ENCODE measurements at places on chromosomes 6 and 20.

GRCh38 chr20:64142590-64142989 lies 21.7 kb upstream of the MYT1 start:
- peak; percentile 13 for DNase-seq

DNA sequence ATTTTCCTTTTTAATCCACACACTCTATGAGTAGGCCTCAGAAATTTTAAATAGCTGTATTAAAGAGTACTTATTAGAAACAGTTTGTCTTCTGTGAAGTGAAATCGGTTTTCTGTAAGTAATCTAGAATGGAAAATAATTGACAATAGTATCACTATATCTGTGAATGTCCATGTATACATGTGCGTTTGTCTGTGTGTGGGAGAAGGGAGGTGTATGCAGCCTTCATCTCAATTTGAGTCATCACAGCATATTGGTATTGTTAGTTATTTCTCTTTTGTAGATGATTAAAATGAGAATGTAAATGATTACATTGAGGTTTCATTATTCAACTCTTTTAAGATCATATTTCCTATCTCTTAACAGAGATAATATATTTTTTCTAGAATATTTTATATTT lies 206.0 kb downstream of the EYS start:
- DNase-seq = no peak

- no peak for DNase-seq
Observed at GRCh38 chr20:56519551-56519950, 5.0 kb upstream of the FAM209A start.

GRCh38 chr6:143677891-143678791 lies at the start of gene PHACTR2:
Gene PHACTR2, plus strand, starts transcription at chr6:143677965. Its CDS starts 199 bp downstream, at chr6:143678164.
- DNase-seq = peak; percentile 78

DNA sequence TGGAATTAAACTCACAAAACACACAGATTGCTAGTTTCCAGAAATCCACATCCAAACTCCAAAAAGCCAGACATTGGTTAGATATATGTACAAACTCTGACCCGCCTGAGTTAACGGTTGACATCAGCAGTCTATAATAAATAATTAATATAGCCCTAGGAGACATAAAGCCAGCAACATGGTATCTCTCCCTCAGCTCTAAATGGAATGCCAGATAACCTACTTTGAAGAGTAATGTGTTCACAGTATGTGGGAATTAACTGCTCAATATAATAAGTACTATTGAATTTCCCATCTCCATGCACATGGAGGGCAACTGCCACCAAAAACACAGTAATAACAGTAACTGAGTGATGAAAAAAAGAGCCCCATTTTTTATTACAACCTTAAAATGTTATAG lies 383.2 kb downstream of the CD83 start:
- no peak for DNase-seq

- no peak for DNase-seq
Observed at GRCh38 chr20:38804682-38805501, 605 bp upstream of the PPP1R16B start.

GRCh38 chr20:59392736-59393135 lies 92.3 kb downstream of the EDN3 start:
- no peak for DNase-seq

GRCh38 chr20:57004416-57004815 lies 262.0 kb downstream of the BMP7 start:
- no peak for DNase-seq

DNA sequence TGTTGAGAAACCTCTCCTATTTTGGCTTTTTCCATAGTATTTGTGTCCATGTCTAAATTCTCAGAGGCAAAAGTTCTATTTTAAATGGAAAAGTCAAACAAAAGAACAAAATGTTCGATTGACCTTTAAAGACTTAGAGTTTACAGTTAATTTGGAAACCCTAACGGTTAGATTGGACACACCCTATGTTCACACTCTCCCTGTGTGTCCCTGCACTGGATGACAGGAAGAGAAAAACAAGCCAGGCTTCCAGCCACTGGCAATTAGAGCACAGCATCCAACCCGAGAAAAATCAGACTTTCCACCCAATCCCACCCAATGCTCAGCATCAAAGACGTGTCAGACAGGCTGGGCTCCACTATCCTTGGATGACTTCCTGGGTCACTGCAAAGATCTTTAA lies 241.3 kb downstream of the TBXT start:
- DNase-seq = no peak

DNA sequence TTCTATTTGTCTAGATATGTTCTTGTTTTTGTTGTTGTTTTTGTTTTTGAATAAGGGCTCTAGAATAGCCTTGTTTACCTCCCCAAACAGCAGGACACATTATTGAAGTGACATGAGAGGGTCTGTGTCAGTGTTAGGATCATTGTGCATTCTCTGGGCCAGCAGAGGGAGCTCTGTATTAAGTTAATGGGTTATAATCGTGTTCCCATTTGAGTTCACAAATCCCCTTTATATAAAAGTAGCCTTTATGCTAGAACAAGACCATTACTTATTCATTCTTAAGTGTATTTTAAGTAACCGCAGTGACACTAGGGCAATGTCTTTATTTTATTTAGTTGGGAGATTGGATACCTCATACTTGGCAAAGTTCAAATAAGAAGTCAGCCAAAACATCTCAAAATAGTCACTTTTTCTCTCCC lies 44.8 kb downstream of the STK4 start:
- DNase-seq = peak; percentile 72

DNA sequence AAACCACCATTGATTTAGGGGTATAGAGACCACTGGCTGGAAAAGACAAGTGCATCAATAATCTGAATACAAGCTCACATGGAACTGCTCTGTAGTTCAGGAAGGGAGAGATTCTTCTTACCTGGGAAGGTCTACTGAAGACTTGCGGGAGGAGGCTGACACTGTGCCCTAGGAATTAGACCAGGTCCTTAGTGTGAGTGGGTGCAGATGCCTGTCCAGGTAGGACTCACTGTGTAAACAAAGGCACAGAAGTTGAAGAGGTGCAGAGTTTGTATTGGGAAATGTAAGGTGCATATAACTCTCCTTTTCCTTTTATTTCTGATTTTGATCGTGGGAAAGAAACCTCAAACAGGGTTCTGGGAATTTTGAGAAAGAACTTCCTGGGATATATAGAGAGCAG lies 66.8 kb downstream of the DAAM2 start:
- DNase-seq = no peak

DNA sequence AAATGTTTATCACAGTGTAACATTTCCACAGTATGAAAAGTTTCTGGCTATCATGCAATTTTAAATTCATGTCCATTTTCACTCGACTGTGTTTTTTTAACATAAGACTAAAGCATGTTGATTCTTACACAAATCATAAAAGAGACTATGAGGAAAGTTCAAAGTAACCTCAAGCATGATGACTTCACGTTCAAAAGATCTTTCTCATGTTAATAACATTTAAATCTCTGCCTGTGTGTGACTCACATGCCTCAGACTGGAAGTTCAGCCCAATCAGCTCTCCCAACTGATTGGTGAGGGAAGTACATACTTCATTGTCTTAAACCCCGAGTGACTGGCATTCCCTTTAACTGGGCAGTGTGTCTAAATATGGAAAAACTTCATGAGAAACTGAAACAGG lies 37.4 kb downstream of the ATXN1 start:
- peak; percentile 99 for DNase-seq

DNA sequence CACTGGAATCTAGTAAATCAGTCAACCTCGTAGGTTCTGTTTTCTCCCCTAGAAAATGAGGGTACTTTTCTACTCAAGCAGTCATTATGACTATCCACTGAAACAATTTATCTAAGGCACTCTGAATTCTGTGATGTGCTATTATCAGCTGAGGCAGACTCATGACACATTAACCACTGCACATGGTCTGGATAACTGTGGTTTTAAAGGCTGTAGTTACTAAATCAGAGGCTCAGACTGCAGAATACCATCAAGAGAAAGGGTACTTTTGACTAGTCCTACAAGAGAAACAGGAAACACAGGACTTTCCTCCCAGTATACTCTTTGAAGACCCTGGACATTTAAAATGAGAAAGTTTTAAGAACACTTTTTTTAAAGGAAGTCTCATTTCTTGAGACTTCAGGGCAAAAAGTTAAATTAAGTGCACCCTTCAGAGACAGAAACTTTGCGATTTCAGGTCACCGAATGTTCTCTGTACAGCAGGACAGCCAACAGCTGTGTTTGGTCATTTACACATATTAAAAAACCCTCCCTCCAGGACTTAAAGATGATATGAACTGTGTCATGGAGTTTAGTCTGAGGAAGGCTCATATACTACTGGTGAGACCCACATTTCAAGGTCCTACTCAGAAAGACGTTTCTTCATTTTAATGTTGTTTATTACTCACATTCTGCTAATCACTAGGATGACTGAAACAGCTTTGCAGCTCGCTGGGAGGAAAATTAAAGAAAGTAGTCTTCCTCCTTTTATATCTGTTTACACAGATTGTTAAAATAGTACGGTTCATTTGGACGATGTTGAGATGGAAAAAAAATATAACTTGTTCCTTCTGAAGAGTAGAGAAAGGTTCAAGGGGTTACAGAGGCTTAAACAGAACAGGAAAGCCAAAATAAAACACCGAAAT lies 19.9 kb downstream of the ATXN1 start:
- peak; percentile 99 for DNase-seq

GRCh38 chr6:136550045-136550329 lies 235 bp downstream of the MAP7 start:
- DNase-seq = no peak

DNA sequence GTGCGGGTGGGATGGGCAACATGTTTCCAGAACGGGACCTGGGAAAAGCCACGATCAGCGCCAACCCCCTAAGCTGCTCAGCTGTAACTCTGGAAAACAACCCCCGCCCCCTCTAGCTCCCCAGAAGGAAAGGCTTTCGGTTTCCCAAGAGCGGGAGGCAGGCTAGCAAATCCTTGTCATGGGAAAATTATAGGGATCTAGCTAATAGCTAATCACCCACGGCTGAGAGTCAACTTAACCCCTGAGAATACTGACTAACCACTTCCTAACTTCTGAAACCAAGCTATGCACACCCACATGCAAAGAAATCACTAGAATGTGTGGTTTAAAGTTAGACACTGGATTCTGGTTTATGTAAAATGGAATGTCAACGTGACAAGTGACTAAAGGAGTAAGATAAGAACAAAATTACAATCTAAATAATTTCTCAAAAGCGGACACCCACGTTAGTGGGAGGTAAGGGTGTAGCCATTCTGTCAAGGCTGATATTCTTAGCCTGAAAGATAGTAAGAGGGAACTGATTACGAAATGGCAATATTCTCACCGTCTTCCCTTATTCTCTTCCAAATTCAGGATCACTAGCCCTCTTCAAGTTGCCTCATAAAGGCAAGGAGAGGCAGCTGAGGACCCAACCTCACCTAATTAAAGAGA lies 20.1 kb downstream of the JAG1 start:
- DNase-seq = peak; percentile 83

DNA sequence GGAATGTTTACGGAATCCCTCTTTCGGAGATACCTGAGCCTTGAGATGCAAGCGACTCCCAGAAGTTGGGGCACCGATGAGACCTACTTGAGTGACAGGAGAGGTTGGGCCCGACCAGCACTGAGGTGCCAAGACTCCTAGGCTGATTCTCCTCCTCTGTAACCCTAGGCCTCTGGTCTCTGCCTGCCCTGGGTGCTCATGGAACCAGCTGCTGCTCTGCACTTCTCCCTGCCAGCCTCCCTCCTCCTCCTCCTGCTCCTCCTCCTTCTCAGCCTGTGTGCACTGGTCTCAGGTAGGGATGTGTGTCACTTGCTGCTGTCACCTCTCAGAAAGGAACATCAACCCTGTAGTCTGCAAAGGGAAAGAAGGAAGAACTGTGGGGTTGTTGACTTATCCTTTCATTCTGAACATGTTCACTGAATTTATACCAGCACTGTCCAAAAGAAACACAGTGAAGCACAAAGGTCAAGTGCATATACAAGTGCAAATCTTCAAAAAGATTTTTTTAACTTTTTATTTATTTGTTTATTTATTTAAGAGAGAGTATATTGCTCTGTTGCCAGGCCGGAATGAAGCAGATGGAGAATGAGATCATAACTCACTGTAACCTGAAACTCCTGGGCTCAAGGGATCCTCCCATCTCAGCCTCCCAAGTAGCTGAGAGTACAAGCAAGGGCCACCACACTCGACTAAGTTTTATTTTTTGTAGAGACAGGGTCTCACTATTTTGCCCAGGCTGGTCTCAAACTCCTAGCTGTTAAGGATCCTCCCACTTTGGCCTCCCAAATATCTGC lies 913 bp downstream of the BTN2A2 start:
- peak; percentile 85 for DNase-seq

- DNase-seq = no peak
Observed at GRCh38 chr6:446418-447366, 55.1 kb downstream of the IRF4 start.

DNA sequence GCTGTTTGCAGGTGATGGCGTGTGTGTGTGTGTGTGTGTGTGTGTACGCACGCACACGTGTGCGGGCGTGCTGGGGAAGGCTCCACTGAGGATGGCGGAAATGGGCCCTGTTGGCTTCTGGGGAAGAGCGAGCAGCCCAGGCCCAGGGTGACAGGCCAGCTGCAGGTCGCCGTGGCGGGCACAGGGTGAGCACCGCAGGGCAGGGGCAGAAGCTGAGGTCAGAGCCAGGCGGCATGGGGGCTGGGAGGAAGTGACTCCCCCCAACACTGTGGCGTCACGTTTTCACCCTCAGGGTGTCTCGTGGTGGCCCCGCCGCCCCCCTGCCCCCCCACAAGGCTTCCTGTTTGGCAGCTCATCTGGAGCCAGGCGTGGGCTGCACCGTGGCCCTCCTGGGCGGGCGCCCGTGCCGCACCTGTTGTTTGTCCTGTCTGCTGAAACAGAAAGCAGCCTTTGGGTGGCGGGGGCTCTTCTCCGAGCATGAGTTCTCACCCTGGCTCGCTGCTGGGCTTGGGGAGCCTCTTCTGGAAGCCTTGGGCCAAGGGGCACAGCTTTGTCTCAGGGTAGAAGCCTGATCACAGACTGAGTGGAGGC lies 7.1 kb downstream of the RBM38 start:
- DNase-seq = no peak

- no peak for DNase-seq
Observed at GRCh38 chr6:97023982-97024381, 99.5 kb downstream of the KLHL32 start.

GRCh38 chr6:31412506-31412905 lies 9.1 kb downstream of the MICA start:
- no peak for DNase-seq

DNA sequence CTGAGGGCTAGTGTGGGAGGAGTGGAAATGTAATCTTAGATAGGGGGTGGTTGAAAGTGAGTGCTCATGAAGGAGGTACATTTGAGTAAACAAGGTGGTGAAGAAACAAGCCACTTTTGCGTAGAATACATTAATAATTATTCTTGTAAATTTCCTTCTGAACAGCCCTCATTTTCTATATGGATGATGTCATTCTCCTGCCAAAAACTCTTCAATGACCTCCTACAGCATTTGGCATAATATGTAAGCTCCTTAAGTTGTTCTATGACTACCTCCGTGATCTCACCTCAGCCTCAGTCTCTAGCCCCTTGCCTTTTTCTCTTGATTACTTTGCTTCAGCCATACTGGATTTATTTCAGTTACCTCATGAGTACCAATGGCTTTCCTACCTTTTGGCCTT lies 14.0 kb upstream of the SNAP91 start:
- DNase-seq = no peak

- no peak for DNase-seq
Observed at GRCh38 chr20:32249030-32249738, 28.3 kb upstream of the KIF3B start.
